ENCODE measurements at places on chromosomes 6 and 20.

DNA sequence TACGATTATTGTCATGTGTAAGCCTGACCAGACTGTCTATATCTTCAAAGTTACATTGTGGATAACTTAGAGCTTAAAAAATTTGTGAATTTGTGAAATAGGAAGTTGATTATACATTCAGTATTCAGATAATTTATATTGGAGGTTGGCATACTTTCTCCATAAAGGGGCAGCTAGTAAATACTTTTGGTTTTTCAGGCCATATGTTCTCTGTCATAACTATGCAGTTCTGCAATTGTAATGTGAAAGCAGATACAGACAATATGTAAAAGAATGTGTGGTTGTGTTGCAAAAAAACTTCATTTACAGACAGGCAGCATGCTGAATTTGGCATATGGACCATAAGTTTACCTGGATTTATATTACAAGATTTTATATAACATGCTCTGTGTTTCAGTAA lies 29.3 kb downstream of the HSF2 start:
- no peak for DNase-seq

DNA sequence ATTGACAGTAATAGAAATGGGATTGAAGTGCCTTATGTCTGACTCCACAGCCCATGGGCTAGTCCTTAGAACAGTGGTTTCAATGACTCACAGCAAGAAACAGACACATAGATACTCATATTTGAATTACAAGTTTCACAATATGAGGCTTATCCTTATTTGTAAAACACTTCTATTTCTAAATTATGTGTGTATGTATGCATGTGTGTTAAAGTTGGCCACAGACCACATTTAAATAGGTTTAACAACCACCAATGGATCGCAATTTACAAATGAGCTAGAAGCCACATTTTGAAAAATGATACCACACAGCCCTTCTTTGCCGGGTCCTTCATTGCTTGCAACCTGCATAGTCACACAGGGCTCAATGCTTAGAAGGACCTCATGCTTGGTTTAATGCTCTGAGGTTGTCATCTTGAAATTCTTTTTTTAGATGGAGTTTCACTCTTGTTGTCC lies 157.8 kb upstream of the PREP start:
- no peak for DNase-seq

GRCh38 chr6:63904650-63905248 lies 269.1 kb downstream of the PHF3 start:
- DNase-seq: peak; percentile 68

GRCh38 chr6:12815884-12816600 lies 99.5 kb downstream of the PHACTR1 start:
- DNase-seq: no peak

DNA sequence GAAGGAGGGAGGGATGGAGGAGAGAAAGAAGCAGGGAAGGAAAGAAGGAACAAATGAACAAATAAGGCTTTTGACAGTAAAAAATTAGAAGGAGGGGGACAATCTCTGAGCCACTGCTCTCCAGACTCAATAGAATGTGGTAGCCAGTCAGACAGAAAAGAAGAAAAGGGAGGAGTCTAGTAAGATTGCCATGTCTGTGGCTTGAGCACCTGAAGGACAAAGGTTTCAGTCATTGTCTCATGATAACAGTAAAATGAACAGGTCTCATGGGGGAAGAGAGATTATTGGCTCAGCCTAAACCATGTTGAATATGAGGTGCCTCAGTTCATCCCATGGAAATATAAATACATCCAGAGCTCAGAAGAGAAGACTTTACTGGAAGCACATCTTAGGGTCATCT lies 14.0 kb upstream of the LOC128125822 start:
- no peak for DNase-seq

DNA sequence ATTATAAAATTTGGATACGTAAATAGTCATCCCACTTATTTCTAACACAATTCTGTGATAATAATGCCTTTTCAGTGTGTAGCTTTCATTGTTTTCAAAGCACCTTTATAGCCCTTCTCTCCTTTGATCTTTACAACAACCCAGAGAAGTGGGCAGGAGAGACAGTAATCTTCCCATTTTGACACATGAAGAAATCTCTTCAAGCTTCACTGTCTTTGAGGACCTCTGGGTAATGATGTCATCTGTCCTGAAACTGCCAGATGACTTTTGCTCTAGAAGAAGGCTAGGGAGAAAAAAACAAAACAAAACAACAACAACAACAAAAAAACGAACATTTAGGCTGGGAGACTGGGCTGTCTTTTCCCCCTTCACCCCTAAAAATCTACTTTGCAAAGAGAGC lies 203.0 kb downstream of the KCNQ5 start:
- no peak for DNase-seq

GRCh38 chr20:21047981-21048380 lies 58.2 kb downstream of the LINC00237 start:
- DNase-seq: no peak

DNA sequence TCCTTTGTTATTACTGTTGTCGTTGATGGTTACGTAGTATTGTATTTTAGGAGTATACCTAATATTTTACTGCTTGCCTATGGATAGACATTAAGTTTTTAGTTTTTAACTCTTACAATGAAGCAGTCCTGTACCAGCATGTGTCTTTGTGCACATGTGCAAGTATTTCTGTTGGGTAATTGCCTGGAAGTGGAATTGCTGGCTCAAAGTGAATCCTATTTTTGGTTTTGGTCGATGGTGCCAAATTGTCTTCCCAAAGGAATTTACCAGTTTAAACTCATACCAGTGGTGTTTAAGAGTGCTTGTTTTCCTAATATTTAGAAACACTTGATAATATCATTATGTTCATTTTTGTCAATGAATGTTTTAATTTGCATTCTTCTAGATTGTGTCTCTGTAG lies 75.5 kb downstream of the ANKS1A start:
- no peak for DNase-seq

- DNase-seq: no peak
These were observed 71.2 kb downstream of the CBLN4 start for GRCh38 chr20:55934146-55934545.

- no peak for DNase-seq
These were observed 155.1 kb downstream of the BTBD9 start for GRCh38 chr6:38484656-38485055.

- peak; percentile 82 for DNase-seq
These were observed 52.1 kb upstream of the BEND6 start for GRCh38 chr6:56902641-56903464.

GRCh38 chr6:35018746-35019145 lies 122.4 kb downstream of the TCP11 start:
- DNase-seq: no peak

GRCh38 chr20:14879020-14879697 lies 541.7 kb upstream of the FLRT3 start:
- DNase-seq: no peak

GRCh38 chr6:1574890-1575209 lies 34.9 kb upstream of the FOXC1 start:
- no peak for DNase-seq

- DNase-seq: no peak
These were observed 72.9 kb downstream of the SLC22A3 start for GRCh38 chr6:160420969-160421556.

DNA sequence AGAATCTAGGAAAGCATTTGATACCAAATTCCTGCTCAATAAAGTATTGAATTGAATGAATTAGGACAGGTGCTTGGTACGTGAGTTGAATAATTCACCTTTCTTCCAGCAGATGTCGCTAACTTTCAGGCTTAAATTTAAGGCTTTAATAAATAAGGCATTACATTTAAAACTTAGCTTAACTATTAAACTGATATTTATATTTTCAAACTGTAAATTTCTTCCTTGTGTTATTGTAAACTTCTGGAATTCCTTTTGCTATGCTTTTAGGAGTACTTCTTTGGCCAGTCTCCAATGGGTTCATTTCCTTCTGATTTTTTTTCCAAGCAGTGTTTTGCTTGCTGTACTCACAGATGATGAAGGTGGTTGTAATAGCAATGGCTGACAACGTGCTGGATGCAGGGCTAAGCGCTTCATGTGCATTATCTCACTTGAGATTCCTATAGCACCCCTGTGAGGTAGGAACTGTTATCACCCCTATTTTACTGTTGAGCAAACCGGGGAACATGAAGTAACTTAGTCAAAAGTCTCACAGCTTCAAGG lies 71.3 kb upstream of the SLC2A12 start:
- peak; percentile 71 for DNase-seq

- DNase-seq: no peak
These were observed 772.8 kb upstream of the MAN1A1 start for GRCh38 chr6:120122401-120122800.

DNA sequence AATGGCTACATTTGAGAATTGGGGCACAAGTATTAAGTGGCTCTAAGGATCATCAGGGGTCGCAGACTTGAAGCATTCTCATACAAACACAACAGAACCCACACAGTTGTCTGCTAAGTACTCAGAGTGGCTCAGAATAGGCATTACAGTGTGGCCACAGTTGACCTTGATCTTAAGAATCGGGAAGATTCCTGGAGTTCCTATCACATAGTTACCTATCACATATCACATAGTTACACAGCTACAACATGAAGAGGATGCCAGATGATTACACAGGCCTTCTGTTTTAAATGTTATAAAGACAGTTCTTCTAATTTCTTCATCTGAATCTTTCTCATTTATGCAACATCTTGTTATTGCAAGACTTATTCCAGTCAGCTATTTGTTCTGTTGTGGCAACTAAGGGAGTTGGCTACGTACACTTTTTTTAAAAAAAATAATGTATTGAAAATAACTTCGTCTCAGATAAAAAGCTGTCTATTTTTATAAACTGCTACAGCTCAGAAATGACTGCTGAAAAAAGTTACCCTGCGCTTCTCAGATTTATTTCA lies 129.0 kb downstream of the REV3L start:
- DNase-seq: no peak

GRCh38 chr6:107714104-107714503 lies 110.0 kb downstream of the SCML4 start:
- DNase-seq: no peak

GRCh38 chr20:63663332-63664066 lies 5.4 kb downstream of the RTEL1 start:
- DNase-seq: no peak

GRCh38 chr6:22042706-22043105 lies 254.1 kb downstream of the PRL start:
- no peak for DNase-seq

DNA sequence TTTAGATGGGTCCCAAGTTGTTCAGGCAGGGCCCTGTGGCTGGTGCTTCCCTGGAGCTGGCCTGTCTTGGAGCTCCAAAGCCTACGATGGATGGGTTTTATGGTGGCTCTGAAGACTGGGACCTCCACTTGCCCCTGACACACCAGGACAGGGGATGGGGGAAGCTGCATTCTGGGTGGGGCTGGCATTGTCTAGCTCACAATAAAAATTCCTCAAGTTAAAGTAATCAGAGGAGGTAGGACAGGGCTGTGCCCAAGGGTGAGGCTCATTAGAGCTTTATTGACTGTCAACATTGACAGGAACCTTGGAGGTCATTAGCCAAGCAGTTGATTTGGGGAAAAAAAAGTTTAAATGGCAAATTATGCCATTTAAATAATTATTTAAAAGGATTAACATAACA lies 35.7 kb downstream of the TFAP2C start:
- no peak for DNase-seq

- DNase-seq: no peak
These were observed 127.6 kb upstream of the SYNDIG1 start for GRCh38 chr20:24341781-24342180.

DNA sequence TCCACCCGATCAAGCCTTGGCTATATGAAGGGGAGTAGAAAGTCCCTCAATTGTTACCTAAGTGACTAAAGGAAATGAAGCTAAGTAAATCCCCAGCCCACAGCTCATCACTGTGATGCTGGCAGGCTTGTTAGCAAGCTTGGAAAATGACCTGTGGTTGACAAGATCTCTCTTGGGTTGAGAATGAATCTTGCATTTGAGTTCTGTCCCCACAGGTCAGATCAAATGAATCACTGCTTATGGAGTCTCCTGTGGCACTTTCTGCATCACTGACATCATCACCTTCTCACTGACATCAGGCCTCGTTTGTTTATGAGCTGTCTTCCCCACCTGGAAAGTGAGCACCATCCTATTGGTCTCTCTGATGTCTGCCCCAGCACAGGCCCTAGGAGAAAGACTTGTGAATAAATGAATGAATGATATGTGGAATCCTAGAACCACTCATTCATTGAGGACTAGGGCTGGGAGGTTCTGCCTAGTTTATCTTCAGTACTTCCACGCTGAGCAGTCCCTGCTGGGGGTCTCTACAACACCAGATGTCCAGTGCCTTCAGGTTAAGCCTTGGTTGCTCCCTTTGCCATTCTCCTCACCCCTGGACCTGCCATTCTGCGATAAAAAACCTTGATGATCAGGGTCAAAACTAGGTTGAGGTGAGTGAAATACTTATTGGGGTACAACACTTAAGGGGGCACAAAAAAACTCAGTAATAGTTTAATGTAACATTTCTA lies 318.4 kb upstream of the MOCS1 start:
- DNase-seq: no peak

DNA sequence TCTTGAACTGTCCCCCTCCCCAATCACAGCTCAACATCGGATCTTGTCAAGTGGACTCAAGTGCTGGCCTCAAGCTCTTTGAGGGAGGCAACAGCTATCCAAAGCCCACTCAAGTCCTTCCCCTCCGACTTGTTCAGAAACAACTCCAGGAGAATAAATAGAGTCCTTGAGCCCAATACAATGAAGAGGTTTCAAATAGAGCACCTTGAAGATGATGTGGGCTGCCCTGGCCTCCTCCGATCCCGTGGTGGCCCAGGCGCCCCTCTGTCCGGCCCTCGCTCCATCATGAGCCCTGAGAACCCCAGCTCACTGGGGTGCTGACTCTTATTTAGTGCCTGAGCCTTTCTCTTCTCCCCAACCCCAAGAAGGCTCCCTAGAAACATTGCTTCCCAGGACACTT lies 164.3 kb upstream of the PMEPA1 start:
- no peak for DNase-seq

DNA sequence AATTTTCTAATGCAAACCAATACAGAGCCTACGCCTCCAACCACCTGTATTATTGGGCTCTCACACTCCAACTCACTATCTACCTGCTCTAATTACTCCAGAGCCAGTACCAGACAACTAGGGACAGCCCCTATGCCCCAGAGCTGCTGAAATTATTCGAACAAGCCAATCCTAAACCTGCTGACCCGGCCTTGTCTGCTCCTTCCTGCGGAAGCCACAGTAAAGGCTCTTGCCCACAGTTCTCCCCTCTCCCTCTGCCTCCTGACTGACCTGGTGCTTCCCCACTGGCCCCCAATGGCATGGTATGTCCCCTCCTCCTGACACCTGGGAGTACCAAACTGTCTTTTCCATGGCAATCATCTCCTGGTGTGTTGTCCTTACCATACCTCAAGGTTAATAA lies 4.1 kb upstream of the TOX2 start:
- DNase-seq: no peak
